ENCODE measurements at places on chromosomes 6 and 20.

DNA sequence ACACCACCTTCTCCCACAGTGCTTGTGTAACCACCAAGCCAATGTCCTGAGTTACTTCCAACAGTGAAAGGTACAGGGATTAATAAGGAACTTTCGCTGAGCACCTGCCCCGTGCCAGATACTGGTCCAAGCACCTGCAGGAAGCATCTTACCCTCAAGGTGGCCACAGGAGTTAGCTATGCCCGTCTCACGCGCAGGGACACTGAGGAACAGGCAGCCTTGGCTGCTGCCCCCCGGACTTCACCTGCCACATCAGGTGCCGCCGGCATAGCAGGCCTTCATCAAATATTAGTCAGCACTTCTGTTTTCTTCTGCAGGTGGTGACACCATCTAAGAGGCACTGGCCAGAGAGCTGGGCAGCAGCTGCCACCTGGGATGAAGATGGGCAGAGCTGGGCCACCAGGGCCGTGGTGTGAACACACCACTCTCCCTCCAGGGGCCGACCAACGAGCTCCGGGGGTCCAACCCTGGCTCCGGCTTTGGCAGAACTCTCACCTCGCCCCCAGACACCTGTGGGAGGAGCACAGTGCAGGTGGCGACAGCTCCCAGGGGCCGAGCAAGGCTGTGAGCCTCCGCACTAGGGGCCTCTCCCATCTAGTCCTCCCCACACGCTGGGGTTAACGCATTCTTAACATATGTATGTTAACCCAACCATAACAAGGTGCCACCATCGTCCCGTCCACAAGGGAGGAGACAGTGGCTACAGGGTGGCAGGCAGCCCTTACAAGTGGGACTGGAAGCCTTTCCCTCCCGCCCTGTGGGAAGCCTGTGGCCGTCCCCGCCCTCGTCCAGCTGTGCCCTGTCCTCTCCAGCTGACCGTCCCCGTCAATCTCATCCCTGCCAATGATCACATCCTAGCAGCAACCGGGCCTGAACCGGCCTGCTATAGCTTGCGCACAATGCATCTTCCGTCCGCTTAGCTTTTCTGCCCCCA lies 2.9 kb upstream of the PPDPF start:
- no peak for DNase-seq

DNA sequence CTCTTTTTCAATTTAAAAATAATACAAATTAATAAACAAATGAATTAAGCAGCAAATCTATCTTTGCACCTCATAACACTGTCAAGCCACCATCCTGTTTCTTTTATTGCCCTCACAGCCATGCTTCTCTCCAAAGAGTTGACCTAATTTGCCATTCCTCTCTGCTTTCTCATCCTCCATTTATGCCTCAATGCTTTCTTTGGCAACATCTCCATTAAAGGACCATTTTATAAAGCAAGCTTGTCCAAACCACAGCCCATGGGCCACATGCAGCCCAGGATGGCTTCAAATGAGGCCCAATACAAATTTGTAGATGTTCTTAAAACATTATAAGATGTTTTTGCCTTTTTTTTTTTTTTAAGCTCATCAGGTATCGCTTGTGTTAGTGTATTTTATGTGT lies 26.4 kb upstream of the MEI4 start:
- no peak for DNase-seq

DNA sequence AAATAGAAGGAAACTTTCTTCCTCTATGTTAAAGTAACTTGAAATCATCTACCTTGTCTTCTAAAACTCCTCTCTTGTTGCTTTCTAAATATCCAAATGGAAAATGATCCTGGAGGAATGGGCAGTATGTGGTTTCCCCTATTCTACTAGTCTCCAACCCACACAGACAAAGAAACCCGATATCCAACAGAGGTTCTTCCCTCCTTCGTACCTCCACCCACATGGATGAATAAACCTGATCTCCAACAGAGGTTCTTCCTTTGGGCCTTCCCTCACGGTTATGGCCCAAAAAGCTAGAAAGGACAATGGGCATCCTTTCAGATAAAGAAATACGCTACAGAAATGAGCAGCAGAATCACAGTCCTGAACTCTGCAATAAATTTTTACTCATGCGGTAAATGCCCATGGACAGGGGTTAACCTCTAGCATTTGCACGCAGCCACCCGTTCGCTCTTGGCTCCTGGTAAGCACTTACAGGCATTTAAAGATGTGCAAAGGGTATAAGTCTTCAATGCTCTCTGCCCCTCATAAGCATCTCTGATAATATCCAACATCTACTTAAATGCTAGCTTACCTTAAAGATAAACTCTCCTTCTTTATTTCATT lies 130.9 kb downstream of the GMPR start:
- DNase-seq = no peak

GRCh38 chr6:158815379-158815724 lies 3.8 kb downstream of the EZR start:
- no peak for DNase-seq

DNA sequence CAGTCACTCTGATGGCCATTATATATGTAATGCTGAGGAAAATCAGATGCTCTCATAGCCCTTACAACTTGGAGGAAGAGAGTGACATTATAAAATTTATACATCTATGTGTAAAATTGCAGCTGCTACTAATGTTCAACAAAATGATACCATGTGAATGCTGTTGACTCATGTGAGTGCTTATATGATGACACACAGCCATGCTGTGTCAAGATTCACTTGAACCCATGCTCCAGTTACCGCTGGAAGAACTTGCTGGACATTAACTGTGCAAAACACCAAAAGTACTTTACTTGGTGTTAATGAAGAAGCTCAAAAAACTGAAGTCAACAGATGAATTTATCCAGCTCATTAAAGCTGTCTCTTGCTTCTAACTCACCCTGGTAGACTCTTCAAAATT lies 318.9 kb upstream of the PLCB4 start:
- DNase-seq = no peak

GRCh38 chr6:46221222-46221793 lies 50.5 kb upstream of the ENPP5 start:
- DNase-seq = peak; percentile 15

DNA sequence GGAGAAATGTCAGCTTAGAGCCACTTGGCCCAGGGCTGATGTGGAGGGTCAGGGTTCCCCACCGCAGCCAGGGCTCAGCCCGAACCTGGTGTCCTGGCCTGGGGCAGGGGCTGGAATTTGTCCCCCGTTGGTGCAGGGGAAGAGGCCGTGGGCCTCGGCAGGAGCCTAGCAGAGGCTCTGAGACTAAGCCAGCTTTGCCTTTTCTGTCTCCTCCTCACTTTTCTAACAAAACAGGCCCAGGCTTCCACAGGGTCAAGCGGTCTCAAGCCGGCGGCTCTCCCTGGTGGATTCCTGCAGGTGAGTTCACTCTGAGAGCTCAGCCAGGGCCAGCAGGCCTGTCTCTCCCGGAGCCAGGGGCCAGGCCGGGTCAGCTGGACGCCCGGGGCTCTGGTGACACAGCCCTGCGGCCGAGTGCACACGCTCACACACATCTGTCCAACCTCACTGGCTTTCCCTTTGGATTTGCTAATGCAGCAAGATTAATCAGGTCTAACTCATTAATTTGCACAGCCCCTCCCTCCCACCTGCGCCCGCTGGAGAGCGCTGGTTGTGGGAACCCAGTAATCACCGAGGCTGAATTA lies 2.9 kb upstream of the CHRNA4 start:
- no peak for DNase-seq

DNA sequence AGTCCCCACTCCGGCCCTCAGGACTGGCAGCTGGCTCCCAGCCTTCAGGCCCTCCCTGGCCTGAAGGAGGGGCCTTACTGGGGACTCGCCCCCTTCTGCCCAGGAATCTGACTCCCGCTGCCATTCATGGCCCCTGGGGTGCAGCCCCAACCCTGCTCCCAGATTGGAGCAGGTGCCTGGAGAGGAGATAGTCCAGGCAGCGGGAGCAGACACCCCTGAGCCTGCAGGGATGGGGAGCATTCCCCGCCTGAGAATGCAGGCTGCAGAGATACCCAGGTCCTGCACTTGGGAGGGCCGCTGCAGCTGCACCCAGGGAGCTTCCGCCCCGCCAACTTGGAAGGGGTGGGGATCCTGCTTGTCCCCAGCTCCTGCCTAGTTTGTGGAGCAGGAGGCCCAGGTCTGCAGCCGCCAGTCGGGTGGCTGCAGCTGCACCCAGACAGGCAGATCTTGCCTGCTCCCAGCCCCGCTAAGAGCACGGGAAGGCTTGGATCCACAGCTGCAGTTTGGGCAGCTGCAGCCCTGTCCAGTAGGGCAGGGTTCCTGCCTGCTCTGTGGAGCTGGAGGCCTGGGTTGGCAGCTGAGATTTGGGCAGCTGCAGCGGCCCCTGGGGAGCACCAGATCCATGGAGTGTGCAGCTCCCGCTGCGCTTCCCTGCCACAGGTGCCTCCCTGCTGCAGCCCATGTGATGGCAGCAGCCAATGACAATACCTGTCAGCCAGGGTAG lies 5.2 kb downstream of the GTSF1L start:
- no peak for DNase-seq

DNA sequence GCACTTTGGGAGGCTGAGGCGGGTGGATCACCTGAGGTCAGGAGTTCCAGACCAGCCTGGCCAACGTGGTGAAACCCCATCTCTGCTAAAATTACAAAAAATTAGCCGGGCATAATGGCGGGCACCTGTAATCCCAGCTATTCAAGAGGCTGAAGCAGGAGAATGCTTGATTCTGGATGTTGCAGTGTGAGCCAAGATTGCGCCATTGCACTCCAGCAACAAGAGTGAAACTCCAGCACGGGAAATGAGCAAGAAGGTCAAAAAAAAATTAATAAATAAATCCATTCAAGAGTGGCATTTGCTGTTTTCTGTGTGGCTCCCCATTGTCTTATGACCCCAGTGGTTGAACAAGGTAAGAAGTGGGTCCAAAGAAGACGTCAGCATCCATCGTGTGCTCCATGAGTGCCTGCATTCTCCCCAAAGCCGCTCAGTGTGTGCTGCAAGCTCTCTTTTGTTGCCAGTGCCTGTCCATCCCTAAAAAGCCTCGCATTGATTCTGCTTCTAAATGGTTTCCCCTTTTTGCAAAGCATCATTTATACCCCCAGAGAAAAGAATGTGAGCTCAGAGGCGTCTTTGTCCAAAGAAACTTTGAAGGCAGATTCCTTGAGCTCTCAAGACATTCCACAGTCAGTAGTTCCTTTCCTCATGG lies 38.8 kb upstream of the MAP3K4 start:
- no peak for DNase-seq

GRCh38 chr6:80974579-80974978 lies 777.9 kb downstream of the TENT5A start:
- DNase-seq = no peak

GRCh38 chr6:167980911-167981580 lies 16.4 kb upstream of the KIF25 start:
- no peak for DNase-seq

GRCh38 chr6:54910431-54910884 lies 63.9 kb downstream of the FAM83B start:
- no peak for DNase-seq

GRCh38 chr6:168929871-168930450 lies 323.7 kb downstream of the THBS2 start:
- DNase-seq = no peak

DNA sequence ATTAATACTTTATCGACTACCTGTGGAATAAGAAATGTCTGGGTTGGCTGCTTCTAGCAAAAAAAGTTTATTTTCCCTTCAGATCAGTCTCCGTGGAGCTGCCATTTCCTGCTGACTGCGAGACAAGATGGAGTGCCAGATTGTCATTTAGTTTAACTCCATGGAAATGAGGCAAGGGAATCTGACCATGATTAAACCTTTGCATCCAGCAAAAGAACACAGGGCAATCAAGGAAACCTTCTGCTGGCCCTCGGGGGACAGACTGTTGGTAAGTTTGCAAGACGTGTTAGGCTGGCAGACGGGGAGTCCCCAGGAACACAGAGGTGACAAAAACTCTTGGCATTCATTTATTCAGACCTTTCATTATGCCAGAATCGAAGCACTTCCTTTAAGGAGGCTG lies 52.2 kb upstream of the SPACA1 start:
- no peak for DNase-seq

DNA sequence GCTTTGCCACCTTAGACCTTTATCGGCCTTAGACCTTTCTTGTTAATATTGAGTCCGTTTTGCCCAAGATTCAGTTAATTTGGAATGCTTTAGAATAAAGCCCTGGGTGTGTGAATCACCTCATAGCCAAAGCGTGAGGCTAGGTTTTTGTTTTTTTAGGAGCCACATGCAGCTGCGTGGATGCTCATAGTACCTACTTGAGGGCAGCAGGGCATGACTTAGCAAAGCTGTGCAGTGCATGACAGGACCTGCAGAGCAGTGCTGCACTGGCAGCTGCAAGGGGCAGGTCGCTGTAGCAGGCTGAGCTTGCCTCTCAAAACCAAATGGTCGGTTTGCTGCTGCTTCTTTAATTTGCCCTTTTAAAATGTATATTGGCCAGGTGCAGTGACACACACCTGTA lies 116.1 kb downstream of the JAG1 start:
- DNase-seq = no peak

DNA sequence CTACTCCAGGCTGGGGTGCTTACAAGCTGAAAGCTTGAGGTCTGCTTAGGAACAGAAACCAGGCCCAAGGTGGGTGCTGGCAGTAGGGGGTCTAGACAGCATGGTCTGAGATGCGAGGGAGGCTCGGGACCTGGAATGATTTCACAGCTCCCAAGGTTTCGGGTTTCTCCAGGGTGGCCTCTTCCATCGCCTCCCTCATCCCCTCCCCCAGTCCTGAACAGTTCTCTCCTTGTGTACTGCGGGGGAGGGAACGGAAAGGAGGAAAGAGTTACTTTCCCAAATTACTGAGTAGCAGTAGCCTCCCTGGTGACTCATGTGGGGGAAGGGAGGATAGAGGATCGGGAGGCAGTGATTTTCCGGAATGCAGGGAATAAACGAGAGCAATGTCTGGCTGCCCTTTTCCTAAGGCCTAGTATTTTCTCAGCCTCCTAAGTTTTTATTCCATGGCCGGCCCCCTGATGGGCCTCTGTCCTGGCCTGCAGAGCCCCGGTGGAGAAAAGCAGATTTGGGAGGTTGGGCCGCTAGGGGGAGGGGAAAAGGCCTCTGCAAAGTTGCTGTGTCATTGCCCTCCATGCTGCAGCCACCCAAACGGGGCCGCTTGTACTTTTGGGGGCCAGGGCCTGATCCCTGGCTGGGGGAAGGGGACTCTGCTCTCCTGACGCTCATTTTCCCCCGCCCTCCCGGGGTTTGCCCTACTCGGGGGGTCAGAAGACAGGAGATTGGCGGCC lies 1.5 kb downstream of the BRD2 start:
- peak; percentile 93 for DNase-seq

GRCh38 chr6:41591859-41592502 lies 45.8 kb downstream of the FOXP4 start:
- no peak for DNase-seq

DNA sequence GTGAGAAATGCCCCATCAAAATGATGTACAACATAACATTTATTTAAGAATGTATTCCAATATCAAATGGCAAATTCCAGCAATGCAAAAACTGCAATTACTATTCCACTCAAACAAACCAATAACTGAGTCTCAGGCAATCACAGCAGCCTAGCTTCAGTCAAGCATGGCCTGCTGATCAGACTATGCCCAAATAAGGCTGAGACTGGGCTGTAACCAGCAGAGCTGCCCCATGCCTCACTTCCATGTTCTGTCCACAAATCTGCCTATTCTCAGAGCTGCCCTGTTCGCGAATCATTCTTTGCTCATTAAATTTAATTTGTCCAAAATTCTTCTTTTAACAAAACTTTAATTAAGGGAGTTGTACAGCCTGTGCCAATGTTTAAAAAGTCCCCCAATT lies 155.4 kb downstream of the FNDC1 start:
- no peak for DNase-seq
